Colonic mucosa (tissue), 4 donors: ENCODE measurements at places on chromosomes 11 and 22.
A peak's percentile ranks its signal among the peaks of the same experiment; 100 is the strongest.

DNA sequence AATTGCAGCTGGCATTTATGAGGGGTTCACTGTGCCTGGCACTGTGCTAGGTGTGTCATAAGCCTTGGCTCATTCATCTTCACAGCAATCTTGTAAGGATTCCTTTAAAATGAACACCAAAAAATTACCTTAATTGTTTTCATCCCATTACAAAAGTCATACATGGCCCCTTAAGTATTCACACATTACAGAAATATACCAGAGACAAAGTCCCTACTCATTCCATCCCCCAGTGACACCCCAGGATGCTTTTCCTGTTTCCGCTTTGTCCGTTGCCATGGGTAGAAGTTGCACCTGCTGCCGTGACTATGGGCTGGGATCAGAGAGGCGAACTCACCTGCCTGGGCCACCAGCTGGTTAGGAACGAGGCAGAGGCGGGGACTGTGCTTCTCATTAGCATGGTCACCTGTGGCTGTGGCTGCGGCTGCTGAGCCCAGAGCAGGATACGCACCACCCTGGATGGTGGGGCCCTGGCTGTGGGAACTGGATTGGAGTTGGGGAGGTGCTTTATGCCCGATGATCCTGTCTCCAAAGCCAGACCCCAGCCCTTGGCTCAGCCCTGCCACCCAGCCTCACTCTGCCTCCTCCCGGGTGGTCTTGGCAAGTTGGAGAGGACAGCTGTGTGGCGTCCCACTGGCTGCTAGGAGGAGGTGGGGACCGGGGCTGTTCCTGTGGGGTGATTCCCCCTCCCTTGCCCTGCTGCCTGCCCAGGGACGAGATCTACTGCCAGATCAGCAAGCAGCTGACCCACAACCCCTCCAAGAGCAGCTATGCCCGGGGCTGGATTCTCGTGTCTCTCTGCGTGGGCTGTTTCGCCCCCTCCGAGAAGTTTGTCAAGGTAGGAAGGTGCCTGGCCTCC is 60.8 kb downstream of the MYO7A start:
- peak; percentile 68 for DNase-seq

- no peak for DNase-seq
These were observed 55.4 kb upstream of the B3GNT6 start for GRCh38 chr11:76978818-76979217.

DNA sequence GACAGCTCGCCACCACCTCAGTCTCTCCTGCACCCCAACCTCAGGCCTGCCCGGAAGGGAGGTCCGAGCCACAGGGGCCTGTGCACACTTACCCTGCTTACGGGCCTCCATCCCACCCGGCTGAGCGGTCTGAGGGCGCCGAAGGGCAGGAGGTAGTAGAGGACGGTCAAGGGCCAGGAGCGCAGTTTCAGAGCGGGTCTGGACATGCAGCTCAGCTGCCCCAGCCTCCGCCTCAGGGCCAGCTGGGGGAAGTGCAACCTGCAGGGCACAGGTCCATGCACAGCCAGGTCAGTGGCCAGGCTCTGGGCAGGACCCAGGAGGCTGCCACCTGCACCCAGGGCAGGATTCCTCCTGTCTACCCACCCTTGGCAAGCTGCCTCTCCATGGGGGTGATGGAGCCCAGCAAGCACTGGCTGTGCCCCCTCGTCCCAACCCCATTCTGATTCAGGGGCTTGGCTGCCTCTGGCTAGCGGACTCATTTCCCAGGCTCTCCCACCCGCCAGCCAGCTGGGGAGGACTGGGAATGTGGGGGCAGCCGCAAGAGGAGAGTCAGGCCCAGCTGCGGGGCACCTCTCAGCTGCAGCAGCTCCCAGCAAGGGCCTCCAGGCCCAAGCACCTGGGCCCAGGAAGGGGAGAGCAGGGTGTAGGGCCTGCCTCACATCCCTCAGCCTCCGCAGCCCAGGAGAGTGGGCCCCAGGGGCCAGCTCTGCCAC is 38.3 kb downstream of the PISD start:
- no peak for DNase-seq

DNA sequence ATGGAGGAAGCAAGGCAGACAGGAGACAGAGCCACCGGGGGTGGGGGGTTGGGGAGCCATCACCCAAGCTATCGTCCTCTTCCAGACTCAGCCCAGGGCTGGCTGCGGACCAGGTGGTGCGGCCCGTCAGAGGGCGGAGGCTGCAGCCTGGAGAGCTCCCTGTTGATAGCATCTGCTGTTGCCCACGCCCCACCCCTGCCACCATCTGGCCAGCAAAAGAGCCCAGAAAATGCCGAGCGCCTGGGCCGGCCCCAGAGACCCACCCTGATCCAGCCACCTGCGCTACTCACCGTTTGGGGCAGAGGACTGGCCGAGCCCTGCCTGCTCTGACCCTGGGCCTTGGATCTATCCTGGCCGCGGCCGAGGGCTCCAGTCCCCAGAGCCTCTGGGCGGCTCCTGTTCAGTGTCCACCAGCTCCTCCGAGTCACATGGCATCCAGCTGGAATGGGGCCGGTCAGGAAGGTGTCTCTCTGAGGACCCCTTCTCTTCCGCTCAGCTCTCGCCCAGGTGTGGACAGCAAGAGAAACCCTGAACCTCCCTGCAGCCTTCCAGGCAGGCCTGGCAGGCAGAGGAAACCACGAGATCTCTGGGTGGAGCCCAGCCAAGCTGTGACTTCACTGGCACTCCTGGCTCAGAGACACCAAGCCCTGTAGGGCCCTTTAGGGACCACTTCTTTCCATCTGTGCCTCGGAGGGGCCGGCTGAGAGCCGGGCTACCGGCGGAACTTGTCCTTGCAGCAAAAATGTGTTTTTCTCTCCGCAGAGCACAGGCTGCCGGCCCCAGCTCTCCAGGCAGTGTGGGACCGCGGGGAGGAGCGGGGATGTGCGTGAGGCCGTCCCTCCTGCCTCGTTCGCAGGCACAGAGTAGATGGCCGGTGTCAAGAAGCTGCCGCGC is at the start of gene MRGPRE:
TSS of gene MRGPRE (minus strand) at position 567 of the 894 bp plus-strand sequence. CDS start 3,618 bp downstream, outside the sequence.
- no peak for DNase-seq

GRCh38 chr11:64661146-64661545 is 61.9 kb downstream of the NRXN2 start:
- DNase-seq = no peak

- no peak for DNase-seq
These were observed 4.3 kb downstream of the APOL5 start for GRCh38 chr22:35721960-35722359.

DNA sequence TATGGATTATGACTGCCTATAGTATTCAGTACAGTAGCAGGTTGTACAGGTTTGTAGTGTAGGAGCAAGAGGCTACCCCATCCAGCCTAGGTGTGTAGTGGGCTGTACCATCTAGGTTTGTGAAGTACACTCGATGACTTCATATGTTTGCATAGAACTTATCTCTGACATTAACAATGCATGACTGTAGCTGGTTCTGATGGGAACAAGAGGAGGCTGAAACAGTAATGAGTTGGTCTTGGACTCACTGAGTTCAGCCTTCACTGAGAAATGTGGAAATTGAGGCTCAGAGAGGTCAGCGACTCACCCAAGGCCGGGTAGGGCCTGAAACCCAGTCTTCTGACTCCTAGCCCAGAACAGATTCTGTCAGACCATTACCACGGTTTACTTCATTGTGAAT is 13.0 kb downstream of the MYO7A start:
- DNase-seq = no peak

GRCh38 chr11:124748481-124749343 is 3.3 kb downstream of the VSIG2 start:
- peak; percentile 59 for DNase-seq
